ENCODE measurements at places on chromosomes 16 and 17.

GRCh38 chr17:20085283-20085845 is 76.2 kb downstream of the SPECC1 start:
- DNase-seq: peak; percentile 85

- peak; percentile 77 for DNase-seq
Measured at GRCh38 chr17:61617330-61617729, 26.3 kb upstream of the NACA2 start.

DNA sequence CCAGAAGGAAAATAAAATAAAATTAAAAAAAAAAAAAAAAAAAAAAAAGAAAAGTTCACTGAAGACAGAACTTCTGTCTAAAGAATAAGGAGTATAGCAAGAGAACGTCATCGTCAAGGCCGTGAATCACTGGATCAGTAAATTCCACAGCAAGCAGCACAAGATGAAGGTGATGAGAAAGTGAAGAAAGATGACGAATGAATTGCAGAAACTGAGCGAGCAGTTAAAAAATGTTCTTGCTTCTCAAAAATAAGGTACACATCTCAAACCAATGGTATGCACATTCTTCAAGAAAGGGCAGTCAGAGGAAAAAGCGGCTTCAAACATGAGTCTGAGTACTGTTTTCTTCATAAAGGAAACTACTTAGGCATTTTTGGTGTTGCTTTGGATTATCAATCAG is 104.7 kb downstream of the SMG6 start:
- peak; percentile 88 for DNase-seq

DNA sequence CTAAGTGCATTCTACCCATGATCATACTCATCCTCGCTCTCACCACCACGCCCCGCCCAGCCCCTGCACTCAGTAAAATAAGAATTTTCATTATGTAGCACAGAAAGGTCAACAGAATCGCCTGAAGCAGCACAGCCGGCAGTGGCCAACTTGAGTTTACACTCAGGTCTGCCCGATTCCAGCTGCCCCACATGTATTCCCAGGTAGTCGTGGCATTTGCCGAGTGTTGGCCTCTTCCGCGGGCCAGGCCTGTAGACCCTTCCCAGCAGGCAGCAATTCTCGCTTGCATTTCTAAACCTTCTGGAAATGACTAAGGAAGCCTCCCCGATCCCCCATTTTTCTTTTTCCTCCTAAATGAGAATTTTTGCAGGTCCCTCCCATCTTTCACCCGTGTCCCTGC is 609 bp downstream of the CNGB1 start:
- DNase-seq: no peak

DNA sequence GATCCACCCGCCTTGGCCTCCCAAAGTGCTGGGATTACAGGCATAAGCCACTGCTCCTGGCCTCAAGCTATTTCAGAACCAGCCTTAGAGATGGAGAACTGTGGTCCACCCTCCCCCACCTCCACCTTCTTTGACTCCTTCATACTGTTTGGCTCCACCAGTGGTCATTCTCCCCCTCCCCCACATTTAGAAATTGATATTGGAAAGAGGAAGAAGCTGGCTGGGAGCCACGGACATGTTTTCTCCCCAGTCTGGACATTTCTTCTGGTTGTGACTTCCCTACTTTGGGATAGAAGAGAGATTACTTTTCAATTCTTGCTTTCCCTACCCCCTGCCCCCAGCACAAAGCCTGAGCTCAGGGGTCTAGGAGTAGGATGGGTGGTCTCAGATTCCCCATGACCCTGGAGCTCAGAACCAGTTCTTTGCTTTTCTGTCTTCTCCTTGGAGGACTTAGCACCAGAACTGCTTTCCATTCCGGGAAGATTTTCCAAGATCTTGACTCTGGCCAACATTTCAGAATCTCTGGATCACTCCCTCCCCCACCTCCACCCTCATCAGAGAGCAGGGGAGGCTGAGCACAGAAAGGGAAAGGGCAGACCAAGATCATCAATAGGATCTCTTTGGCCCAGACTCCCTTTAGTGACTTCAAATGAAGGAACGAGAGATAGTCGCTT is 16.3 kb downstream of the CAVIN1 start:
- DNase-seq: no peak

GRCh38 chr16:68013440-68013839 is 2.3 kb downstream of the DPEP2NB start:
- no peak for DNase-seq

- no peak for DNase-seq
Measured at GRCh38 chr17:77636835-77637817, 321.4 kb upstream of the TNRC6C start.

DNA sequence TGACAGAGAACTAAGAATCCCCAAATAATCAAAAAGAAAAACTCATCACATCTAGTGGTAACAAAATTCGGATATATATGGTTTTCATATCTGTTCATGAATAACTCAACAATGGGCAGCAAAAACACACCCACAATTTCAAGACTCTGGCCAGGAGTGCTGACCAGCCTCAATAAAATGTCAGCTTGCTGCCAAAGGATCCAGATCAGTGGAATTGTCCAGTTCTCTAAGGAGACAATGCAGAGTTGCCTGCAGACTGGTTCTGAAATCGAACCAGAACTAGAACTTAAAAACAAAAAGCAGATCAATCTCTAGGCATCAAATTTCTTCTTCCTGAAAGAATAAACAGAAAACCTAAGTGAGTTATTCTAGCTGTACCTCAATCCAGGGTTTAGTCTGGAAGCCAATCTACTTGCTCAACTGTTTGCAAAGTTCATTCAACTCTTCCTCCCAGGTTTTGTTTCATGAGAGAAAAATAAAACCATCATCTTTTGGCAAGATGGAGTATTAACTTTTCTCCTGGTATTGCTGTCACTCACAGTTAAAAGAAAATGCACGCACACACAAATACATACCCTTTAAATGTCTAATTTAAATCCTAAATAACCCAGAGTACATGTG is 61.0 kb downstream of the CFDP1 start:
- peak; percentile 75 for DNase-seq

- DNase-seq: peak; percentile 31
Measured at GRCh38 chr17:43338886-43339516, 59.8 kb upstream of the ARL4D start.

DNA sequence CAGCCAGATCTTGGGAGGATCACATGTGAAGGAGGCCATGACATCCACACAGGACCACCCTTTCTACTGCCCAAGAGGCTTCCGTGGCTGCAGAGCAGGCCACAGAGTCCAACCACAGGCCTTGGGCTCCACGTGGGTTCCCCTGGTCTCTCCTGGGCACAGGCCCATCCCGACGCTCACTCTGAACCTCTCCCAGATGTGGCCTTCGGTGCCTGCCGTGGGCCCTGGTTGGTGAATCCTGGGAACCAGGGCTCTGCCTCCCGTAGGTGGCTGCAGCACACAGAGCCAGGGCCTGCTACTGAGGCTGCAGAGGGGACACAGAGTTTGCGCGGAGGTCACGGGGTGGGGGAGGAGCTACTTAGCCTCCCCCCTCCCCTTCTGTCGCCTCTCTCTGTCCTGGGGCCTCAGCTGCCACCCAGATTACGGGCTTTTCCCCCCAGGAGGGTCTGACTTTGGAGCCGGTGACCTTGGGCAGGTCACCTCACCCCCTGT is 55.3 kb downstream of the ZFPM1 start:
- DNase-seq: no peak

- no peak for DNase-seq
Measured at GRCh38 chr16:14175086-14175485, 104.0 kb downstream of the MRTFB start.

- peak; percentile 40 for DNase-seq
Measured at GRCh38 chr17:2853283-2854142, 57.3 kb downstream of the RAP1GAP2 start.

GRCh38 chr17:17205368-17206123 is 587 bp downstream of the PLD6 start:
- DNase-seq: peak; percentile 33

DNA sequence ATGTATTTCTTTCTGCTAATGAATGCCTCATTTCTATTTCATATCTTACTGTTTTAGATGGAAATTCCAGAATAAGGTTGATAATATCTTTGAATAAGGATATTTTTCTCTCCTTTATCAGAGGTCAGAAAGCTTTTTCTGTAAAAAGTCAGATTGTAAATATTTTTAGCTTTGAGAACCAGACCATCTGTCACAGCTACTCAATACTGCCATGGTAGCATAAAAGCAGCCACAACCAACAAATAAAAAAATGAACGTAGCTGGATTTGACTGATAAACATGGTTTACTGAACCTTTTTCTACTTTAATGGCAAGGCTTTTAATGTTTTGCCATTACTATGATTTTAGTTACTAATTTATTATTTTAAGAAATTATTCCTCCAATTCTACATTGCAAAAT is 217.4 kb upstream of the COX10 start:
- no peak for DNase-seq

DNA sequence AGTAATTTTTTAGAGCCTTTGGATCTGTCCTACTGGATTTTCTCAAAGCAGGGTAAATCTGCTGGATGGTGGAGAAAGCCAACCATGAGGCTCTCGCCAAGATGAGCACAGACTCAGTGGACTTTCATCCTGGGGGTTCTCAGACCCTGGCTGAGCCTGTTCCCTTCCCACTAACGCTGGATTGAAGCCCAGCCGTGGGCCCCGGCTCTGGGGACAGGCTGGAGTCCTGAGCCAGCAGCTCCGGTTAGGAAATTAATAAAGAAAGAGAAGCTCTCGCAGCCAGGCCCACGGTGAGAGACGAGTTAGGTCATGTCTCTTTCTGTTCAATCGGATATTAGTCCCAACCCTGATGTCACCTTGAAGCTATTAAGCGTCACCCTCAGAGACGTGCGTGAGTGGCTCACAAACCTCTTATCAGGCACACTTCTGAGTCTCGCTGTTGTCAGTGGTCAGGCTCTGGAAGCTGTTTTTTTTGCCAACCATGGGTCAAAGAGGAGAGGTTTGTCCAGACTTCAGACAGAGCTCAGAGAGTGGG is 27.1 kb downstream of the MEOX1 start:
- peak; percentile 5 for DNase-seq

DNA sequence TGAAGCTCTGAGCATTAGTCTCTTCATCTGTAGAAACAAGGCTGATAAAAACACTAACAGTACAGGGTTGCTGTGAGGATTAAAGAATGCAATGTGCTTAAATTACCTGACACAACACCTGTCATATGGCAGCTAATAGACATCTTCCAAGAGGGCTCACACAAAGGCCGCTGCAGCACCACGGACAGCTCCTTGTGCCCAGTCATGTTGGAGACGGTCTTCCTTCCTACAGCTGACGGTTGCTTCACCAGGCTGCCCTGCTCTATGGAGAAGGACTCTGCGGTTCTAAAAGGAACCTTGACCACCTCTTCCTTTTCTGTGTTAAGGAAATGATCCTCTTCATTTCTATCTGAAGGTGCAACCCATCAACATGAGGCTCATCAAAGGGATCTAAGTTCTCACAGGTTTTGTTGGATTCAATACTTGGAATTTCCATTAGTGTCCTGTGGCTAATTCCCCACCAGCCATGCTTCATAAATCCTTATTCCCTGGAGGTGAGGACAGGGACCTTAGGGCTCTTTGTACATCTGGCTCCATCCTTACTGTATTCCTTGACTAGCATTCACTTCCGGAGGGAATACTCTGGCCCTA is 138.9 kb upstream of the CES5A start:
- DNase-seq: no peak

DNA sequence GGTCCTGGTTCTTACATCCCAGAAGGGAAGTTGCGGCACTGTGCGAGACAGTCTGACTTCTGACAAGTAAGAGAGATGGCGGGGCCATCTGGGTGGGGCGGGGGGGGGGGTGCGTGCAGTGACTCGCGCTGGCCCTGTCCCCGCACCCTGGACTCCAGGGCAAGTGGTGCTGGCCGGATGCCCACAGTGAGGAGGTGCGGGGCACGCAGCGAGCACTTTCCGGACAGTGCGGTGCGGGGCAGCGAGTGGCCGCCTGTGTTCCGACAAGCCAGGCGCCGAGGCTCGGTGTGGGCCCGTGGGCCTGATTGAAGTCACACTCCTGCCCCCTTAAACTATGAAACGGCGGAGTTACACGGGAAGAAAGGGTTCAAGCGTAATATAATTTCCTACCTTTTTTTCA is 106.4 kb downstream of the BANP start:
- no peak for DNase-seq

DNA sequence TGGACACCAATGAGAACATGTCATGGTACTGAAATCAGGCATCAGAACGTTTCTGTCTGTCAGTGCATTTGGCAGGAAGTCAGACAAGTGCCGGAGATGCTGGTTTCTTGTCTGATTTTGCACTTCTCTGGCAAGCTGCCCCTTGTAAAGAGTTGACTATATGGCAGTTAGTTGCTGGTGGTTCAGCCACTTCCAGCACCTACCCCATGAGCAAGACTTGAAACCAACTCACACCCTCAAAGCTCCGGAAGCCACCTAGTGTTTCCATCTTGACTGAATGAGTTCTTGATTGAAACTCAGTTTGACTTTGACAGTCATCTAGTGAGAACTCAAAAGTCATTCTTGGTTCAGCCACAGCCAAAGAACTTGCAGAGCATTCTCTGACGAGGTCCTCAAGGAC is 225.1 kb downstream of the SPECC1 start:
- no peak for DNase-seq

DNA sequence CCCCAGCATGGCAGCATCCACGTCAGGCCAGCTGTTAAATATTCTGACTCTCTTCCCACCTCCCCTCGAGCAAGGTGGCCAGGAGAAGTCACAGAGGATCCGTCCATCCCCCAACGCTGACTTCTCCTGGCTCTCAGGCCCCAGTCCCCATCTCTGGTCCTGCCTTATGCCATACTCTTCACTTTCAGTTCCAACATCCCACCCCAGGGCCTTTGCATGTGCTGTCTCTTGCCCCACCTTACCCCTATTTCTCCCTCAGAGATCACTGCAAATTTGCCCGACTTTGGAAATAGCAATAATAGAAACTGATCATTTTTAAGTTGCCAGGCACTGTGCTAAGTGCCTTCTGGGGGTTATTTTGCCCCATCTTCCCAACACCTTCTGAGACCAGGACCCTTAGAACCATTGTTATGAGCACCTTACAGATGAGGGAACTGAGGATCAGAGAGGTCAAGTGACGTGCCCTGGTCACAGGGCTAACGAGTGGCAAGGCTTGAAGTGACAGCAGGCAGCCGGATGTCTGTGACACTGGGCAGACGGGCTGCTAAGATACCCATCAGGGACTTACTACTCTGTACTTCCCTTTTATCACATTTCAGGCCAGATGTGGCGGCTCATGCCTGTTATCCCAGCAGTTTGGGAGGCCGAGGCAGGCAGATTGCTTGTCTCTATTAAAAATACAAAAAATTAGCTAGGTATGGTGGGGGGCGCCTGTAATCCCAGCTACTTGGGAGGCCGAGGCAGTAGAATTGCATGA is 17.7 kb downstream of the HID1 start:
- DNase-seq: no peak
